ENCODE measurements at places on chromosomes 3 and 15.
A peak's percentile ranks its signal among the peaks of the same experiment; 100 is the strongest.

- no peak for DNase-seq
Observed at GRCh38 chr3:126211569-126211968, 31.2 kb upstream of the ALDH1L1 start.

- no peak for DNase-seq
Observed at GRCh38 chr3:32996048-32996754, 44.8 kb downstream of the CCR4 start.

DNA sequence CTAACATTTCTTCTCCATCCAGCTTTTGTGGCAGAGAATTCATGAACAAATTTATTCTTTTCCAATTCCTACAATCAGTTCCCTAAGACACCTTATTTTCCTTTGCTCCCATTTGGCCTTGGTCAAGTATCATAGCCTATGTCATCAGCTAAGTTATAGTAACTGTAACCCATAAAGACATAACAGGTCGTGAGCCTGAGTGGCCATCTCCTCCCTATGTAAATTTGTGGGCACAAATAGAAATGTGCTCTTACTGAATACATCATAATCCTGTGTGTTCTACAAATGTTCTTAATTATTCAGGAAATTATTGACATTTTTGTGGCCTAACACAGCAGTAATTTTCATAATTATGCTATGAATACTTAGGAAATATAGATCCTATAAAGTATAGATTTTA, 108.9 kb upstream of the ZNF717 start:
- DNase-seq = no peak

GRCh38 chr3:24389108-24390090, 105.3 kb downstream of the THRB start:
- DNase-seq = no peak

DNA sequence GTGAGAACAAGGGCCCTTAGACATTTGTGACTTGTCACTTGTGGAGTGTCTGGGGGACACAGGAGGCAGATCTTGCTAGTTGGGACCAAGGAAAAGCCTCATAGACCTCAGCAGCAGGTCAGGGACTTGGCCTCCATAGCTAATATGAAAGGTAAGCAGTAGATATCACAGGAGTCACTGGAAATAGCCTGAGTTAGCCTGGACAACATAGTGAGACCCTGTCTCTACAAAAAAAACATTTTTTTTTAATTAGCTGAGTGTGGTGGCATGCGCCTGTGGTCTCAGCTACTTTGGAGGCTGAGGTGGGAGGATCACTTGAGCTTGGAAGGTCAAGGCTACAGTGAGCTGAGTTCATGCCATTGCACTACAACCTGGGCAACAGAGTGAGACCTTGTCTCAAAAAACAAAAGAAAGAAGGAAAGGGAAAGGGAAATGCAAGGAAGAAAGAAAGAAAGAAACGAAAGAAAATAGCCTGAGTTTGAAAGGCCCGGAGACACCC, 37.1 kb upstream of the CLK3 start:
- DNase-seq = no peak

DNA sequence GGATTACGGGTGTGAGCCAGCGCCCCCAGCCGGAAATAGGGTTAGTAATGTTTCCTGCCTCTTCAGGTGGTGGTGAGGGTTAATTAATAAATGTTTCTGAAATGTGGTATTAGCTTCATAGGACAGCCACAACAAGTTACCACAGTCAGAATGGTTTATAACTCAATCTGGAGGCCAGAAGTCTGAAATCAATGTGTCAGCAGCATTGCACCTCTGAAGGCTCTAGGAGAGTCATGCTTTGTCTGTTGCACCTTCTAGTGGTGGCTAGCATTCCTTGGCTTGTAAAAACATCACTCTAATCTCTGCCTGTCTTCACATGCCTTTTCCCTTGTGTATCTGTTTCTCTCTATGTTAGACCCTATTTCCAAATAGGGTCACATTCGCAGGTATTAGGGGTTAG, 7.8 kb upstream of the RPSA start:
- no peak for DNase-seq

- DNase-seq = no peak
Observed at GRCh38 chr3:29141197-29141917, 139.5 kb upstream of the RBMS3 start.

GRCh38 chr15:73983211-73983727, 8.8 kb downstream of the STOML1 start:
- no peak for DNase-seq

DNA sequence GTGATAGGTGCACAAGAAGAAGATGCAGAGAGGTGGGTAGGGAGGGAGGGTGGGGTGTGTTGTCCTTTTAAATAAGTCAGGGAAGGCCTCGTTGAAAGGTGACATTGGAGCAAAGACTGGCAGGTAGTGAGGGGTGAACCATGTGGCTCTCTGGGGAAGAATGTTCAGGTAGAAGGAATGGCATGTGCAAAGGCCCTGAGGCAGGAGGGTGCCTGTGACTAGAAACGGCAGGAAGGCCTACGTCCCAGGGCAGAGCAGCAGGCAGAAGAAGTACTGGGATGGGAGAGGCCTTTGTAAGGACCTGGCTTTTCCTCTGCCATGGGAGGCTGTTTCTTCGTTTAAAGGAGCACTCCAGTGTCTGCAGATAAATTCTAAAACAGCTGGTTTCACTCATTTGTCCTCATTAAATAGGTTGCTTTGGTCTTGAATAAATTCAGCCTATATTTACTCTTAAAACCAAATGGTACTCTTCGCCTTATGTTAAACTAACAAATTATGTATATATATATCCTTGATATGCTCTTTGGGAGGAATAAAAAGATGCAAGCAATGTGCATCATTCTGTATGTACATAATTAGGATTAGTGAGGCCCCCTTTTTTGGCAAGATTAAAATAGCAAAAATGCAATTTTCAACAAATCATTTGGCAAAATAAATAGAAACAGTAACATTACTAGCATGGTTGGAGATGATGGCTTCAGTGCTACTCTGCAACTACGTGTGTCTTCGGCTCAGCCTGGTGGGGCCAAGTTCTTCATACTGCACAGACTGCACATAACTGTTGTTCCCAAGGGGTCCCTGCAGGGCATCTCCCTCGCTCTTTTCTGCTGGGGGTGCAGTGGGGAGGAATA, 151.4 kb downstream of the KLF13 start:
- DNase-seq = no peak

DNA sequence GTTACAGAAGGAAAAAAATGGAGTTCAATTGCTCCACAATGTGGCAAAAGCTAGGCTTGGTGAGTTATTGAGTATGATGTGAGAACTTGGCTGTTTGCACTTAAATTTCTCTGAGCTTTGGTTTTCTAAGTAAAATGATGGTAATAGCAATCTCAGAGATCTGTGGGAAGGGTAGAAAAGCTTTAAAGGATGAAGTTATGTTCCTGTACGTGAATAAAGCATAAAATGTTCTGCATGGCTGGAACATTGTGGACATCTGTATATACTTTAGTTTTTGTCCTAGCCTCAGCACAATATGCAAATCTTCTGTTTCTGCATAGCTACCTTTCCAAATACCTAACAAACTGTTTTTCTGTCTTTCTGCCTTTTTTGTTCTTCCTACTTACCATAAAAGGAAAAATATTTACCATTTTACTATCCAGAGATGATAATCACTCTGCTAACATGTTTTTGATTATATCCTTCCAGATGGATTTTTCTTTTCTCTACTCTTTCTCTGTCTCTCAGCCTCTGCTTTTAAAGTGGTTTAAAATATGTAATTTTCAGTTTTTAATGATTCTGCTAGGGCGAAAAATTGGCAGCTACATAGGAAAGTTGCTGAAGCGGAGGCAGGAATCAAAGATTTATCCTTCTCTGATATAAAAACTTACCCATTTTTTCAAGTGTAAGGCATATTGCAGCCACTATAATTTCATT, 188.1 kb downstream of the FNDC3B start:
- no peak for DNase-seq

- DNase-seq = no peak
Observed at GRCh38 chr3:118435851-118436350, 598.7 kb downstream of the IGSF11 start.

DNA sequence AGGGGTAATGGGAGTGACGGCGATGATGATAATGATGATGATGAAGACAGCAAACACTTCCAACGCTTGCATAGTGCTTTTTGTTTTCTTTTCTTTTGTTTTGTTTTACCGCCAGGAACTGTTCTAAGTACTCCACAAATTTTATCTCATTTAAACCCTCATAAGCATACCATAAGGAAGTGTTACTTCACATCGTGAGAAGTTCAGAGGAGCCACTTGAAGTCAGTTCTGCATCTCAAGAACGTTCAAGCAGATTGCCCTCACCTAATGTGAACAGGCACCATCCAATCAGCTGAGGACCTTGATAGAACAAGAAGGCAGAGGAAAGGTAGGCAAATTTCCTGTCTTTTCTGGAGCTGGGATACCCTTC, 104.1 kb downstream of the LSM3 start:
- no peak for DNase-seq

DNA sequence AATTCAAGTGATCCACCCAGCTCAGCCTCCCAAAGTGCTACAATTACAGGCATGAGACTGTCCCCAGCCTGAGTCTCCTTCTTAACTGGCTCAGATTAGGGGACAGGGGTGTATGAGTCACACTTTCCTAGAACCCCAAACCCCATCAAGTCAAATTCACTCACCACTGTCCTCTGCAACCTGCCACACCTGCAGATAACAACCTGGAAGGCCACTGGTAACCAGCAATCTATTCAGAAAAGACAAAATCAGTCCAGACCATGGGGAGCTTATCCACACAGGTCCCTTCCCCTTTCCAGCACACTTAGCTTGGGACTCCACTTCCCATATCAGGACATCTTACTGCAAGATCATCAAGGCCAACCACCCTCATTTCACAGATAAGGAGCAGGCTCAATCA, 6.4 kb downstream of the WDR73 start:
- no peak for DNase-seq

- no peak for DNase-seq
Observed at GRCh38 chr3:188010478-188010877, 143.5 kb upstream of the LPP start.

DNA sequence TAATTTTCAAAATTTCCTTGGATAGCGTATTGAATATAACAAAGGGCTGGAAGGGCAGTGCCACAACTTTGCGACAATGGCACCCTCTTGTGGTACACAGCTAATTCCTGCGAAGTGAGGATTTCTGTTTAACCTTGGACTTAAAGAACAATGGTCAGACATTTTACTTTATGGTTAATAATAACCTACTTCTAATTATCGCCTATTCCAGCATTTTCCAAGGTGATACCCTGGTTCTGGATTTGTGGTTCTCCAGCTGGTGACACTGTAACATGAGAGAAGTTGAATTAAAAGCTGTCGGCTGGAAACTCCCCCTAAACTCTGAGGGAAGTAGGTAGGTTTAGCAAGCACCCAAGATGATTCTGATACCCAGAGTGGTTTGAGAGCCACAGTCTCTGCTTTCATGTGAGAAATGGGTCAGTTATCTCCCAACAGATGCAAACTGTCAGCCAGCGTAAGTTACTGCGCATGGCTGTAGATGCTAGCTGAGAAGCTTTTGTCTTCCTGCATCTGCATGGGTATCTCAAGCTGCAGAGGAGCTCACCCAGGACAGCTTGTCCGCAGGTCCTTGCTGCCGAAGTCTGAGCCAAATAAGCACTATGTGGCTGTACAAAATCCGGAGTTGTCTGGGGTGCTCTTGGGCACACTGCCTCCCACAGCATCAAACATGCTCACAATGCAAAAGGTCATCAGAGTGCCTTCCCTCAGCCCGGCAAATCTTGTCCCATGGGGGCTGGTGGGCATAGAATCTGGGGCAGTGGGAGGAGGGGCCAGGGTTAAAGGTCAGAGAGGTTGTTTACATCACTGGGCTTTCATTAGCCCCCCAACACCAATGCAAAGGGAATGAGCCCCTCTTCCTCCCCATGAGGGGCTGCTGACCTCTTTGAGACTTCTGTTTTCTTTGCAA, 6.6 kb upstream of the CHSY1 start:
- peak; percentile 44 for DNase-seq

DNA sequence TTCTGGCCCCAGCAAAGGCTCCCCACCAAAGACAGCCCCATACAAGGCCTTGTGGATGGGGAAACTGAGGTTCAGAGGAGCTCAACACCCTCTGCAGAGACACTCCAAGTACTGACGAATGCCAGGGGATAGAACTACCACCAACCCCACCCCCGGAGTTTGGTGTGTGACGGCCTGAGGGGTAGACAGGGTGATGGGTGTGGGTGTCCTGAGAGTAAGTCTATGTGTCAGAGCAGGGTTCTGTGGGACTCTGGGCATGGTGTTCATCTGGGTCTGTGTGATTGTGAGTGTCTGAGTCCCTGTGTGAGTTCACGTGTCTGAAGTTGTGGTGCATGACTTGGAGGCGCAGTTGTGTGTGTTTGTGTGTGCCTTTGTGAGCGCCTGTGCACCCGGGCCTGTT, 7.4 kb downstream of the PTH1R start:
- DNase-seq = no peak

DNA sequence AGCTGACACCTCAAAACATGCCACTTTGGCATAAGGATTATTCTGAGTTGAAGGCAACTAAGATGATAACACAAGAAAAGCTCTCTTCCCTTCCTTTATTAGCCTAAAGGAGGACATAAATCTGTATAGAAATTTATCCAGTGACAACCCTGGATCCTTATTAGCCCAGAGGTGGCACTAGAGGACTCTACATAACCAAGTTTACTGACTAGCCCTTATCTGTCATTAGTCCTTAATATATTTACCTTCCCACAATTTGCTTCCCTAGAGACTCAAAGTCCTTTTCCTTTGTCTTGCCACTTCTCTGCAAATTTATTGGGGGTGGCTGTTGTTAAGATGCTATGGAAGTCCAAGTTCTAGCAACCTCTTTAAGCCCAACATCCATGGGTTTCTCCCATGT, 26.7 kb downstream of the CEP70 start:
- no peak for DNase-seq

GRCh38 chr3:46359733-46360493, 6.0 kb downstream of the CCR2 start:
- no peak for DNase-seq

DNA sequence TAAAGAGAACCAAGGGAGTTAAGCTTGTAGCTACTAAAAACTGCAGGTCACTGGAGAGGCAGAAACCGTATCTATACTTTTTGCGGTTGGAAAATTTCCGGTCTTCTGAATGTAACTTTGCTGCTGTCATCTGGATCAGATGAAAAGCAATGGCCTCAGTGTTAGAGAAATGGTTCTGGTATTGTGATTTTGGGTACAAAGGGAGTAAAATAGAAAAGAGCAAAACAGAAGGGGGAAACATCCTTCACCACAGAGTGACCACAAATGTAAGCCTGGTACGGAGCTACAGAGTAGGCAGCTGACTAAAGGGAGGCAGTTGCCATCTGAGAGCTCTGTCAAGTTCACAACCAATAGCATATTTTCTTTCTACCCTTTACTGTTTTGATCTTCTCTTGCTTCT, 5.6 kb downstream of the CD96 start:
- no peak for DNase-seq
